ENCODE measurements at places on chromosomes 11 and 22.

DNA sequence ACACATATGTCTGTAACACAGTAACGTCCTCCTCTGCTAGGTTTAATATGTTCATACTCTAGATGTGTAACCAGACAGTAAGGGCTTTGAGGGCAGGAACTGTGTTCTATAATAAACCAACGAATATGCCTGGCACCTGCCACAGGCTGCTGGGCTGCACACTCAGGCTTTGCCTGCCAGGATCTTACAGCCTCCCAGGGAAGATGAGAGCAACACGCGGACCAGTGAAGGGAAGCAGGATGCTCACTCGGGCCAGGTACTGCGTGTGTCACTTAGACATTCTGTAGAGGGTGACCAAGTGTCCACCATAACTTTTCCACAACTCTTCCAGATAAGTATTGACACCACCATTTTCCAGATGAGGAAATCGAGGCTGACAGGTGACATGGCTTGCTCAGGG is 21.7 kb upstream of the BAIAP2L2 start:
- no peak for DNase-seq

GRCh38 chr11:77253690-77254089 is 47.8 kb downstream of the GDPD4 start:
- DNase-seq: no peak

DNA sequence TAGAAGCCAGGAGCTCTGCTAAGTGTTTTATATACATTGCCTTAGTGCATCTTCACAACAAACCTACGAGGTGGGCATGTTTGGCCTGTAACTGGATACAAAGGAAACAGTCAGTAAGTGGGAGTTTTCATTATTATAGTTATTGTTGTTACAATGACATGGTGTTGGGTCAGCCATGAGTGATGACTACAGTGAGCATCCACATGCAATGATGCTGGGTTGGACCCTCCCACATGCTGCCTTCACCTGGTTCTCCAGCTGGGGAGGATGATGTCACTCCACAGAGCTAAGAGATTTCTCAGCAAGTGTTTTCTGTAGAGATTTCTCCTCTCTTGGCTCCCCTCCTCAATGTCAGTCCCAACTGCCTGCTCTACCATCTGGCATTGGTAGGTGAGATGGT is 59.3 kb downstream of the EHF start:
- DNase-seq: no peak

DNA sequence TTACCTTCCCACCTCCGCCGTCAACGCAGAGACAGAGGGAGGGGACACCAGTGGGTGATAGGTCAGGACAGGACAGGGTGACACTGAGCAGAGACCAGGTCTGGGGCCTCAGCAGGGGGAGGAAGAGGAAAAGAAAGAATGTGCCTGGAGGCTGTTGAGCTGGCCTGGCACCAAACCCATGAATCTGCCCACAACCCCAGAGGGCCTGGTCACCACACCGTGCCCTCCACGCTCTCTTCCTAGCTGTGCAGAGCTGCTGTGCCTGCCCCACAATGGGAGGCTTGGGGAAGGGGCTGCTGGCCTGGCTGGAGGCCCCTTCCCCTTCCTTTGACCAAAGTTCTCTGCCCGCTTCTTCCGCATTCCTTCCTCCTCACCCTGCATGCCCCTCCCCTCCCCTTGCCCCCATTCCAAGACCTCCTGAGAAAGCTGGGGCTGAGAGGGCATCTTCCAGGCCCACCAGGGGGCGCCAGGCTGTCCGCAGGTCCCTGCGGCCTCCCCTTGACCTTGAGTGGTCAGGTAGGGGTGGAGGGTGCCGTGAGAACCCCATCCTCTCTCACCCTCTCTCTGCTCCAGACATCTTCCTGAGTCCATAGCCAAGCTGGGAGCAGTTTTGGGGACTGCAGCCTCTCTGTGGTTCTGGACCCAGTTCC is 11.0 kb upstream of the CACNA1I start:
- DNase-seq: no peak

GRCh38 chr22:29531419-29531818 is 22.1 kb downstream of the THOC5 start:
- DNase-seq: no peak

GRCh38 chr11:69526453-69526810 is 45.0 kb downstream of the LINC01488 start:
- no peak for DNase-seq

GRCh38 chr11:95149651-95150364 is 60.2 kb downstream of the ENDOD1 start:
- DNase-seq: no peak
